ENCODE measurements at places on chromosomes 6 and 20.

DNA sequence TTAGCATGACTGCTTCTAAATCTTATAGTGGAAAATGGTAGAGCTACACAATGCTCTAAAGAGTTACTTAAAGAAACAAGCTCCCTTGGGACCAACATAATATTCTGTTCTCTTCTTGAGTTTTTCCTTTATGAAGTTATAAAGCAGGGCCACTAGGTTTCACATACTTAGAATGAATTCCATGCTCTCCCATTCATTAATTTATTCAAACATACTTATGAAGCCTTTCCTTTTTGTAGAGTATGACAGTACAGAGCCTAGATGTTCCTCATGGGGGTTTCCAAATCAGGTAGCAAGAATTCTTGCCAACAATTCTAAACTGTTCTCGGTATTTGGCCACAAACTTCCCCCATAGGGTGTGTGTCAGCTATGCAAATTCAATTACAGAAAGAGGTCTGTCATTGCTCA is 20.6 kb upstream of the FABP7 start:
- no peak for DNase-seq

DNA sequence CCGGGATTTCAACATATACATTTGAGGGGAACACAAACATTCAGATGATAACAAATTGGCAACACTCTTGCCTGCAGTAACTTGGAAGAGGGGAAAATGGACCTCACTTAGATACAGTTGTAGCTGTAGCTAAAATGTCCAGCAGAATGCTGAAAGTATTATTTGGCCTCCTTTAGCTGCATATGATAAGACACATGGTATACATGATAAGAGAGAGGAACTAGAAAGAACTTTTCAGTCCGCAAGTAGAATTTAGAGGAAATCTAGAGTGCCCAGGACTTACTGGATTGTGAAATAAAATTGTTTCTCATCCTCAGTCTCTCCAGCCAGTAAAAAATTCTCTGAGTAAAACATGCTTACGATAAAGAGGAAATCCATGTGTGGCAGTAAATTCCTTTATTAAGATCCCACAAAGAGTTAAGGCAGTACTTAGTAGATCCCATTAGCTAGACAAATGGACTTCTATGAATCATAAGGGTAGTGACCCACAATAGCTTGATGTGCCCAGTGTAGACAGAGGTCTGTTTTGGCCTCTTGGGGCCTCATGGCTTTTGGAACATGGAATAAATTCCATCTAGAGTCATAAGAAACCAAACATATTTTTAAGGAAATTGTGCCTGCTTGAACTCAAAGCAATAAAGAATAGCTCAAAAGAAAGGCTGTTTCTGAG is 87.9 kb upstream of the RBM24 start:
- no peak for DNase-seq

GRCh38 chr6:117496383-117496990 is 14.0 kb downstream of the DCBLD1 start:
- DNase-seq = no peak

GRCh38 chr20:701401-702129 is 26.0 kb upstream of the SCRT2 start:
- DNase-seq = no peak

- DNase-seq = no peak
Observed at GRCh38 chr6:105797983-105798453, 288.1 kb upstream of the PRDM1 start.

DNA sequence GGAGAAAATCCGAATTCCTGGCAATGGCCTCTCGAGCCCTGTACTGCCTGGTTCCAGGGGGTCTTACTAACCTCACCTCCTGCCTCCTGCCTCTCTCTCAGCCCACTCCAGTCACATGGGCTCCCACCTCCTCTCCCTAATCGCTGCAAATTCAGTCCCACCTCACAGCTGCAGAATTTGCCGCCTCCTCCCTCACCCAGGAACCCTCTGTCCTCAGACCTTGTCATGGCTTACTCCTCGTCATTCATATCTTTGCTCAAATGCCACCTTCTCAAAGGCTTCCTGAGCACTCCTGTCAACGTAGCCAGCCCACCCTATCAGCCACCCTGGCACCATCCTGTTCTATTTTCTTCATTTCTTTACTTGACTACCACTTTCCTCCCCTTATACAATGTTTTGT is 89.0 kb downstream of the SLC2A10 start:
- no peak for DNase-seq

DNA sequence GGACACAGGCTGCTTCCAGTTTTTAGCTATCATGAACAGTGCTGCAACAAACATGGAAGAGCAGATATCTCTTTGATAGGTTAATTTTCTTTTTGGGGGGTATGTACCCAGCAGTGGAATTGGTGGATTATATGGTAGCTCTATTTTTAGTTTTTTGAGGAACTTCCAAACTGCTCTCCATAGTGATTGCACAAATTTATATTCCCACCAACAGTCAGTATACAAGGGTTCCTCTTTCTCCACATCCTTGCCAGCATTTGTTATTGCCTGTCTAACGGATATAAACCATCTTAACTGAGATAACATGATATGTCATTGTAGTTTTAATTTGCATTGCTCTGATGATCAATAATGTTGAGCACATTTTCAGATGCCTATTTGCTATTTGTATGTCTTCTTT is 237.6 kb downstream of the MMUT start:
- no peak for DNase-seq

DNA sequence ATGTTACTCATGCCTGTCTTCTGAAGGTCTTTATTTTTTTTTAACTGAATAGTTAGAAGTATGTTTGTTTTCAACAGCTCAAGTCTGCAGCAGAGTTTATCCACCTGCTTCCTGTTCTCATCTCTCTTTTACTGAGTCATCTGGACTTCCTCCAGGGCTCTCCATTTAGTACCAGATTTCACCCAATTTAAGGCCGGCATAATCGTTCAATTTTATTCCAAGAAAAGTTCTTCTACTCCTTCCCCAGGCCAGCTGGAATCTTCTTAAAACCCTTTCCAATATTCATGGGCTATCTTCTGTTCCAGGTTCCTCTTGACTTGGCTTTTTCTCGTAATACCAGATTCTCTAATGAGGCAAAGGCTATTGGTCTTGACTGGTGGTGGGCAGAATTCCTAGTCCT is 79.0 kb upstream of the LAMA2 start:
- no peak for DNase-seq

DNA sequence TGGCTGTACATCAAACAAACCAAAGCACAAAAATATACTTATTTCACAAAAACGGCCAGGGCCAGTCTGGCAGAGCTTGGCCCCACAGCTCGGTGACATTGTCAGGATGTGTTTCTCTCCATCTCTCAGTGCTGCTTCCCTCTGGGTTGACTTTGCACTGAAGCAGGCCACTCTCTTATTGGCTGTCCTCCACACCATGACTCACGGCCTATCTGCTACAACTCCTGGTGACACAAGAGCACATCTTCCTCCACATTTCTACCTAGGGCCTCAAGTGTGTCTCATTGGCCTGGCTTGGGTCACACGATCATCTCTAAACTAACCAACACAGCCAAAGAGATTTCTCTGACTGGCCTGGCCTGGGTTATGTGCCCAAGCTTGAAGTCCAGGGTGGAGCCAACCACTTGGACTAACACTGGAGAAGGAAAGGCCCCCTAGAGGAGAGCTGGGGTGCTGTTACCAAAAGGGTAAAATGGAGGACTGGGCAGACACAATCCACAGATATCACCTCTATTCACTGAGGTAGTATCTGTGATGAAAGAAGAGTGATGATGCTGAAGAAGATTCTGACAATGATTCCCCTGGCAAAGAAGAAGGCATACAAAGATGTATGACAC is 159.8 kb upstream of the TSHZ2 start:
- no peak for DNase-seq

DNA sequence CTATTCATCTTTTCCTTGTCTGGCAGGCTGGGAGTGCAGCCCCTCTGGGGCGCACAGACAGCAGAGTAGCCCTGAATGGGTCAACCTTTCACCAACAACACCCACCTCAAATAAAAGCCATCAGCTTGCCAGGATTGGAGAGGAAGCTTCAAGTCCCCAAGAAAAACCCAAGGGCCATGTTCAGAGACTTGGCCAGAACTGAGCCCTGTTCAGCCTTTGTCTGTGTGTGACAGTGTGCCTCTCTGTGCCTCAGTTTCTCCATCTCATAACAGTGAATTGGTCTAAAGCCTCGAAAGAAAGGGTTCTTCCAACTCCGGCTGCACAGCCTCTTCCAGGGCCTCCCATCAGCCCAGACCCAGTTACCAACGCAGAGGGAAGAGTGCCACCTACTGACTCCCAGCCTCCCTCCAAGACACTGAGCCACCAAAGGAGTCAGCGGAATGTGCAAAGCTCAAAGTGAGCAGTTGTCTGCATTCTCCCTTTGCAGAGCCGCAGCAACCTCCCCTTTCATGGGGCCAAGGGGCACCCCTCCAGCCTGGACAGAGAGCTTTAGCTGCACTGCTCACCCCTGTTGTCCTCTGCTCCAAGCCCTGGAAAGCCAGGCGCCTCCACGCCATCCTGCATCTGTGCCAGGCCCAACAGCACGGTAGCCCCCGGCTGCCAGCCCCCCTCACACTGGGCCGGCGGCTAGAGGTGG is 82.7 kb upstream of the TOP1 start:
- no peak for DNase-seq
